Stimulated activated CD8-positive, alpha-beta memory T cell treated with anti-CD3 and anti-CD28 coated beads, Interleukin-15, amount 100 ng/mL, for 24 hours (primary cell): ENCODE measurements at places on chromosomes 1 and 21.

- no peak for DNase-seq
Observed at GRCh38 chr1:165883056-165883455, 55.6 kb downstream of the UCK2 start.

DNA sequence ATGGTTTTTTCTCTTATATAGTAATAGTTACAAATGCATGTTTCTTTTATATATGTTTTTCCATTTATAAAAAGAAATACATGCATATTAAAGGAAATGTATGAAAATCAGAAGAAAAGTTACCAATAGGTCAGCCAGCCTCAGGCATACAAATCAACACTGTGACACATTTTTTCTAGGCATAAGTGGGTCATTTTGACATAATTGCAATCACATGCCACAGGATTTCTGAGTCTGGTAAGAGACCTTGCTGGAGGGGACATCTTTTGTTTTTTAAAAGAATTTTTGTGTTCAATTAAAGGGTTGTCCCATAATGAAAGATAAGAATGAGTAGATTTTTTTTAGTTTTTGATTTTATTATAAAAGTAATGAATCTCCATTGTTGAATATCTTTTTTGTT, 473.1 kb downstream of the PCP4 start:
- DNase-seq, result no peak

GRCh38 chr1:112325504-112325903, 70.5 kb upstream of the CTTNBP2NL start:
- DNase-seq, result no peak

DNA sequence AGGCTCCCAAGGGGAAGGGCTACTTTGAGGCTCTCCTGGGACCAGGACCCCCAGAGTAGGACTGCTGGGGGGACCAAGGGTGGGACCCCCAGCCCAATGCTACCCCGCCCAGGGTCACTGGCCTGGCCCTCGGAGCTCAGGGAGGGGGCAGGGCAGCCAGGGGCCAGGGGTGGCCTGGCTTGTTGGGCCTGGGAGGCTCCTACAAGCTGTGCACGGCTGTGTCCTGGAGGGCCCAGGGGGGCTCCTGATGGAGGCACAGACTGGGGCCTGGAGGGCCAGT, 2.2 kb downstream of the HES4 start:
- no peak for DNase-seq

- no peak for DNase-seq
Observed at GRCh38 chr1:53166912-53167311, 24.5 kb upstream of the SLC1A7 start.

GRCh38 chr1:95321531-95321930, 87.5 kb downstream of the RWDD3 start:
- no peak for DNase-seq

- DNase-seq, result peak; percentile 56
Observed at GRCh38 chr1:110495926-110496600, 22.9 kb downstream of the KCNA10 start.

- no peak for DNase-seq
Observed at GRCh38 chr1:70922196-70922595, 125.4 kb downstream of the PTGER3 start.

- DNase-seq, result no peak
Observed at GRCh38 chr1:110542725-110543124, 23.8 kb upstream of the KCNA10 start.

- no peak for DNase-seq
Observed at GRCh38 chr1:66292944-66293343, 241.0 kb upstream of the SGIP1 start.

- DNase-seq, result no peak
Observed at GRCh38 chr1:158121604-158122254, 59.0 kb upstream of the CD1D start.

GRCh38 chr1:163823017-163823416, 501.3 kb downstream of the NUF2 start:
- DNase-seq, result no peak

GRCh38 chr1:3417082-3417739, 37.3 kb upstream of the ARHGEF16 start:
- DNase-seq, result no peak

DNA sequence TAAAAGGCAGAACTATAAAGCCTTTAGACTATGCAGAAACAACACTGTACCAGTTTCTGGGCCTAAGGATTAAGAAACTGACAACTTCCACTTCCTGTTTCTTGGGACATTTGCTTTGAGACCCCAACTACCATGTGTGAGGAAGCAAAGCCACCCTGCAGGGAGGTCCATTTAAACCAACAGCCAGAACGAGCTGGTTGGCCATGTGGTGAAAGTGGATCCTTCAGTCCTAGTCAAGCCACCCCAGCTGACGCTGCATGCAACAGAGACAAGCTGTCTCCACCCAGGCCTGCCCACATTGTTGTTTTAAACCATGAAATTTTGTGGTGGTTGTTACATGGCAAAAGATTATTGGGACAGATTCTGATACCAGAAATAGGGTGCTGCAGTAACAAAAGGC, 31.8 kb upstream of the SLFNL1 start:
- DNase-seq, result no peak

- DNase-seq, result no peak
Observed at GRCh38 chr1:107499139-107499744, 358.4 kb downstream of the NTNG1 start.

DNA sequence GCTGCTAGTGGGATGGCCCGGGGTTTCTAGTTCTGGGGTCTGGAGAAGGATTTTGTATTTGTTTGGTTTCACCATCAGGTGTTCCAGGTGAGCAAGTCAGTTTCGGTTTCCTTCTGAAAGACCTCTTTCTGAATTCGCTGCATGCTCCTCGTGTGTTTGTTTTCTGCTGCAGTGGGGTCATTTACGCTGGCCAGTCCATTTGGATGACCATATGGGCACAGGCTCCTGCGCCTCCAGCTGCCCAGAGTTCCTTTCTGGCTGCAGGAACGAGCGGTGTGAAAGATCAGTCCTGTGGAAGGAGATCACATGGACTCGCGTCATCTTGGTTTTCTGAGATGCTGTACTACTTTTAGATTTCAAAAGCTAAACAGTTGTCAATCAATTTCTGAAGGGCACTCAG, 83.7 kb upstream of the GCLM start:
- DNase-seq, result no peak

DNA sequence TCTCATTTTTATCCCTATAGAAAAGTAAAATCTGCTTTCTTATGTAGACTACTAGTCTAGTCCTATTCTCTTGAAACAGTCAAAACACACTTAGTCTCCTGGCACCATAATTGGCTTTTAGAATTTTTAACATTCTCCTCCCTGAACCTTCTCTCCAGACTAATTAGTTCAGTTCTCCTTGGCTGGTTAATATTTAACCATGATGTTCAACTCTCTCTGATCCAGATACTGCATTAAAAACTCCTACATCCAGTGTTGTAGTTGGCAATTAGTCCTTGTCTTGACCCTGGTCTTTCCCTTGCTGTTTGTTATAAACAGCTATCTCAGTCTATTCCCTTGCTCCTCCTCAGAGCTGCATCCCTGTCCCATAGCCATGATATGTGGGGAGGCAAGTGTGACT, 422.9 kb upstream of the BEND5 start:
- no peak for DNase-seq

DNA sequence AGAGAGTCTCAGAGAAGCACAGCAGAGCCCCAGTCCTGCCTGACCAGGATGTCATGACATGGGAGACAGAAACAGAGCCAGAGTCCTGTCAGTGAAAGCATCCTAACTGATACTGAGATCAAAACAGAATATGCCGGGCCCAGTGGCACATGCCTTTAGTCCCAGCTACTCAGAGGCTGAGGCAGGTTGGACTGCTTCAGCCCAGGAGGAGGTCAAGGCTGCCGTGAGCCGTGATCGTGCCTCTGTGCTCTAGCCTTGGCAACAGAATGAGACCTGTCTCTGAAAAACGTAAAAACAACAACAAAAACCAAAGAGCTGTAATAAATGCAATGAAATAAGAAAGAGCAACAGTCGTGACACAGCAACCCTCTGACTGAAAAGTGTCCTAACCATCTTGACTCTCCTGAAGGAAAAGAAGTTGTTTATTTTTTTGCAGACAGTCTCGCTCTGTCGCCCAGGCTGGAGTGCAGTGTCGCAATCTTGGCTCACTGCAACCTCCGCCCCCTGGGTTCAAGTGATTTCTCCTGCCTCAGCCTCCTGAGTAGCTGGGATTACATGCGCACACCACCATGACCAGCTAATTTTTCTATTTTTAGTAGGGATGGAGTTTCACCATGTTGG, 189.2 kb downstream of the SLC45A1 start:
- no peak for DNase-seq

- DNase-seq, result no peak
Observed at GRCh38 chr21:44870748-44871495, 2.6 kb downstream of the PTTG1IP start.

DNA sequence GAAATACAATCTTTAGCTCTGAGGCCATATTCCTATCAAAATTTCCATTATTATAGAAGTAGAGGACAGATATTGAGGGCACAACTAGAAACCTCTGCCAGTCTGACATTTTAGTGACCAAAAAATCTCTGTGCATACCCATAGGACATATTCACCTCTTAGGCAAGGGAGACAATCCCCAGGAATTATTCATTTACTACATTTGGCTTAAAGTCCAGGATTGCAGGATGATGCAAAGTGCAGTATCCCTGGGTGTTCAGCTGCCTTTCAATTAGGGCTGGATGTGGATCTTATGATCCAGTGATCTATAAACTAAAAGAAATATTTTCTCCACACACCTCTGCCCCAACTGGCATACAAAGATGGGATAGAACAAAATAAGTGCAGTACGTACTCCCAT, 50.9 kb downstream of the PTGS2 start:
- no peak for DNase-seq

DNA sequence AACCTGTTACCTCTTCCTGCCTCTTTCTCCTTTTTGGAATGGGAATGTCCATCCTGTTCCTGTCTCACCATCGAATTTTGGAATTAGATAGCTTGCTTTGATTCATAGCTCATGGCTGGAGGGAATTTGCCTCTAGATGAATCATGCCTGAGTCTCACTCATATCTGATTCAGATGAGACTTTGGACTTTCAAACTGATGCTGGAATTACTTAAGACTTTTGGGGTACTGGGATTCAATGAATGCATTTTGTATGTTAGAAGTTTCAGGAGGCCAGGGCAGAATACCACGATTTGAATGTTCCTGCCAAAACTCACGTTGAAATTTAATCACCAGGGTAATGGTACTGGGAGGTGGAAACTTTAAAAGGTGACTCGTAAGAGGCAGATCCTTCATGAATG, 132.4 kb downstream of the DSCAM start:
- no peak for DNase-seq

GRCh38 chr1:175976865-175977642, 230.0 kb downstream of the COP1 start:
- DNase-seq, result no peak

DNA sequence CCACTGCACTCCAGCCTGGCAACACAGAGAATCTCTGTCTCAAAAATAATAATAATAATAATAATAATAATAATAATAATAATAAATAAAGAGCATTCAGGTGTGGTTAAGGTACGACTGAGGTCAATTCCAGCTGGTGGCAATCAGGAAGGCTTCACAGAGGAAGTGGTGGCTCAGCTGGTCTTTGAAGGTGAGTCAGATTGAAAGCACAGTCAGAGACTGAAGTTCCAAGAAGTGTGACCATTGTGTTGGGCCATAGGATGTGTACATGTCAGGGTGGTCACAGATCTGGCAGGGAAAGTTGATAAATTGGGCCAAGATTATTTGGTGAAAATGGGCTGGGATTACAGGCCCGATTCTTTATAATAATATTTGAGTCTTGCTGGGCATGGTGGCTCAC, 31.0 kb upstream of the MED18 start:
- DNase-seq, result no peak

DNA sequence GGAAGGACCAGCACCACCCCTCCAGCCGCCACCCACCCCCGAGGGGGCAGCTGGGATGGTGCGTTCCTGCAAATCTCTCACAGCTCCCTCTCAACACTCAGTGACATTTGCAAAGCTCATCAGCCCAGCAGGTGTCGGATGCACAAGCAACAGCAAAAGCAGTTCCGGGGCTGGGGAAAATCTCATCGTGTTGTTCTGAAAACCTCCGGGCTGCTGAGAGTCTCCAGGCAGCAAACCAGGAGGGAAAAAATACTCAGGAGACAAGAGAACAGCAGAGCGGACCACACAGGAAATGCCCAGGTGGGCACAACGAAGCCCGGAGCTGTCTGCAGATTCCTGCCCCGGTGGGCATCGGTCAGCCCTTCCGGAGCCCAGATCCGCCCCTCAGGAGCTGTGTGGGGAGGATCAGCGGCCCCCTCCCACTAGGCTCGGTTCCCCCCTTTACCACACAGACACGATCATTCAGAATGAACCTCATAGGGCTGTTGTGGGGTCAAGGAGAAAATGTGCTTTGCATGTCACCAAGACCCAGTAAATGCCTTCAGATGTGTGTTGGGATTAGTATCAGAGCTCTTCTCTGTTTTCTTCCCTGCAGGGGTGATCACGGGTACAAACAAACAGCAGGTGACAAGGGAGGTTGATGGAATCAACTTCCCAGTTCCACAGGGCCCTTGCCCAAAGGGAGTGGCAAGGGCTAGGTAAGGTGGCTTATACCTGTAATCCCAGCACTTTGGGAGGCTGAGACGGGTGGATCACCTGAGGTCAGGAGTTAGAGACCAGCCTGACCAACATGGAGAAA, 127.0 kb upstream of the TIAM1 start:
- no peak for DNase-seq

DNA sequence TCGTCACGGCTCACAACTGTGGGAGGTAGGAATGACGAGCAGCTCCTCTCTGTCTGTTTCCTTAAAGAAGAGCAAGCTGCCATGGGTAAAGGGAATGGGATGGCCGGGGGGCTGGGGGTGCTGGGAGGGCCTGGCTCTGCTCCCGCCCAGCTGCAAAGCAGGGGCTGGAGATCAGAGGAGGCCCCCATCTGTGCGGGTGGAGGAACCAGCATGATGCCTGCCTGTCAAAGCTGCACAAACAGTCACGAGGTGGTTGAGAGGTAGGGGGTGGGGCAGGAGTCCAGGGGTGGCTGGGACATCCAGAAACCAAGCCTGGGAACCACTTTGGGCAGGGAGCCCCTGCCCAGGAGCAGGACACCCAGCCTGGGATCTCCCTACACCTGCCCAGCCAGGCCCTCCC, 12.6 kb downstream of the SLC41A1 start:
- DNase-seq, result no peak

- no peak for DNase-seq
Observed at GRCh38 chr1:220788900-220789299, 2.2 kb downstream of the MTARC1 start.

GRCh38 chr21:41983229-41983628, 26.9 kb downstream of the ZBTB21 start:
- DNase-seq, result no peak

DNA sequence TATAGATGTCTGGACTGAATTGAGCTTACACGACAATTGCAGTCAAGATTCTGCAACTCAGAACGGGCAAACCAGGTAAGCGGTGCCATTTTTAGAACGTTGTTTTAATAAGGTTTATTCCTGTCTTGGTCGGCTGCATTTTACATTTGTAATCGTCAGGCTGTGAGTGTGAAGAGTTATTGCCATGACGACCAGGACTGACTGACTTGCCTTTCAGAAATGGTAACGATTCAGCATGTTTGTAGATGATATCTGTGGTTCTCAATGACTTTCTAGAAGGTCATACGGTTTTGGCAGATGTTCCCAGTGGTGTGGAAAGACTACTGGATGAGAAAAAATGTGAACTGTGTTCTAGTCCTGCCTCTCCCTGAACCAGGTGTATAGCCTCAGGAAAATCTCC, 271.3 kb upstream of the B3GALT2 start:
- DNase-seq, result no peak

GRCh38 chr1:47758341-47759250, 238.6 kb downstream of the TRABD2B start:
- no peak for DNase-seq

- DNase-seq, result no peak
Observed at GRCh38 chr1:219292999-219293398, 119.3 kb downstream of the LYPLAL1 start.
